Stimulated activated CD4-positive, alpha-beta T cell treated with anti-CD3 and anti-CD28 coated beads, Interleukin-1b, Interleukin-23, amount 100 ng/mL, for 24 hours (primary cell): ENCODE measurements at places on chromosomes 4 and X.

- DNase-seq: no peak
These were observed 31.4 kb upstream of the PITX2 start for GRCh38 chr4:110654254-110654635.

- DNase-seq: no peak
These were observed 41.9 kb upstream of the SOD3 start for GRCh38 chr4:24753519-24753918.

- DNase-seq: no peak
These were observed 57.0 kb downstream of the PLAC1 start for GRCh38 chrX:134601240-134601765.

- DNase-seq: peak; percentile 31
These were observed 1.8 kb upstream of the HSD17B10 start for GRCh38 chrX:53435997-53436396.

DNA sequence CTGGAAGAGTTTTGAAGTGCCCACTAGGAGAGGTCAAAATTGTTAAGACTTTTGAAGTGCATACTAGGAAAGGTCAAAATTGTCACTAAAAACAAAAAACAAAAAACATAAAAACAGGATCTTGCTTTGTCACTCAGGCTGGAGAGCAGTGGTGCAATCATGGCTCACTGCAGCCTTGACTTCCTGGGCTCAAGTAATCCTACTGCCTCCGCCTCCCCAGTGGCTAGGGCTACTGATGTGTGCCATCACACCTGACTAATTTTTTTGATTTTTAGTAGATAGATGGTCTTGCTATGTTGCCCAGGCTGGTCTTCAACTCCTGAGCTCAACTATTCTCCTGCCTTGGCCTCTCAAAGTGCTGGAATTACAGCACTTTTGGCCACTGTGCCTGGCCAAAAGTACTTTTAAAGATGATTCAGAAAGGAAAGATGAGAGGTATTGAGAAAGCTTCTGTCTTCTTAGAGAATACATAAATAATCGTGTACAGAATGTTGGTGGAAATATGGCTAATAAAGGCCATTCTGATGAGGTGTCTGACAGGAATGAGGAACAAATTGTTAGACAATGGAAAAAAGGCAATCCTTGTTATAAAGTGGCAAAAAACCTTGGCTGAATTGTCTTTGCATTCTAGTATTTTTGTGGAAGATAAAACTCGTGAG lies 43.3 kb upstream of the STX18 start:
- no peak for DNase-seq

GRCh38 chrX:56986138-56986537 lies 9.2 kb downstream of the SPIN3 start:
- DNase-seq: no peak

GRCh38 chr4:140004549-140004895 lies 149.5 kb downstream of the MAML3 start:
- DNase-seq: no peak

- no peak for DNase-seq
These were observed 425.7 kb downstream of the PABPC4L start for GRCh38 chr4:133775881-133776280.

GRCh38 chrX:110304884-110305283 lies 13.0 kb downstream of the AMMECR1 start:
- no peak for DNase-seq

DNA sequence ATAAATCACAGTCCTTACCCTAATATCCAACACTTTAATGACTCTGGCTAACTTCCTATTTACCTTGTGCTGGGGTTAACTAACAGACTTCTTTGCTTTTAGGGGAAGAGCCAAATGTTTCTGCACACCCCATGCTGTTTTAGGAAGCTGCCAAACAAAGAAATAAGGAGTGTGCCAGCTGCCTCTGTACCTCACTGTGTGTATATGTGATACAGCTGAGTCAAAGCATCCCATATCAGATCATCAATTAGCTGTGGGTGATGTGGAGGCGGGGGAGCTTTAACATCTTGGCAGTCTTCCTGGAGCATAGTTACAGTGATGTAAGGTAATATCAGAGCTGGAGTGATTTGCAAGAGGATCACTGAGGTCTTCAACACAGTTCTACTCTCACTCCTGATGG lies 95.4 kb downstream of the COL25A1 start:
- DNase-seq: no peak

DNA sequence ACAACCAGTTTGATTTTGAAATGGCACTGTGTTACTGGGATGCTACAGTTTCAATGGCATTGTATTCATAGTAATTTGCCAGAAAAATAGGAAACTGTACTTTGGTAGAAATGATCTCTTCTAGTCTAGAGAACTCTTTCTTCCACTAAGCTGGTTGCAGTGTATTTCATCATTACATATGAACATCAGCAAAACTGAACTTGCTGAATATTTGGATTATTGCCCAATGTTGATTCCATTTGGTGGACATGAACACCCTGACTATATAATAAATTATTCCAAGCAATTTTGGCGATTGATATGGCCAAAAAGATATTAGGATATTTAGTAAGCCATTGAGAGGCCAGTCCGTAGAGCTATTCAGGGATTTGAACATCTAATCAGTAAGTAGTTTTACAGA lies 191.8 kb upstream of the CXorf66 start:
- no peak for DNase-seq

GRCh38 chrX:40281336-40282005 lies 183.7 kb upstream of the BCOR start:
- DNase-seq: no peak

DNA sequence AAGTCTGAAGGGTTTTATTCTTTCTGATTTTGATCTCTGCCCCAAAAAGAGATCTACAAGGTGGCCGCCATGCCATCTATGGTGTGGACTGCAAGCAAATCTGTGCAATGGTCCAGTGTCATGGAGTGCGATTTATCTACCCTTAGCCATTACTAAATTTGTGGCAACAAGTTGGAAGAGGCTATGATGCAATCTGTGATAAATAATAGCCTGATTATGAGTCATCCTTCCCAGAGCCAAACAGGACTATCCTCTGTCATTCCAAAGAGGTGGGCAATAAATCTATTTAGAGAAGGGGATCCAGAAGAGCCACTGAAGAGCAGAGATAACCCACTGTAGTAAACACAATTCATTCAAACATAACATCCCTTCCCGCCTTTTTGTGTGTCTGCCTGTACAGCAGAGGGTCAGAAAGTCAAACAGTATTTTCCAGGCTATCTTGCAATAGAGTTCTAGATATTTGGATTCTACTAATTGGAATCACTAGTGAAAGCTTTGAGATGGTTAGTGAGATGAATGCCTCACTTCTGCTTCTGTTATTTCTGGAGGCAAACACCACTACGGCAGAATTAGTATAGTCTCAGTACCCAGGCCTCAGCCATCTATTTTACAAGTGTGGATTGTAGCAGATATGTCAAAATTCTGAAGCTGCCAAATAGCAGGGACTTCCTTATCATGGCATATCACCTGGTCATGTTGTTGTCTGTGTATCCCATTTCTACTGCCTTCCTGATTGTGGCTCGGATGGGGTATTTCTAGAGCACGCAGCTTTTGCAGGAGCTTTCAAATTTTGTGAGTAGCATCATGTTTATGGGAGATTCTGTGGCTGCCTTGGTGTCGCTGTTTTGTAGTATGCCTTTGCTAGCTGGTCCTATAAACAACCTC lies 192.0 kb downstream of the SMIM20 start:
- DNase-seq: no peak

GRCh38 chrX:49842621-49843020 lies 13.5 kb downstream of the PAGE4 start:
- DNase-seq: no peak

- no peak for DNase-seq
These were observed 82.8 kb upstream of the LIMCH1 start for GRCh38 chr4:41455206-41455605.

DNA sequence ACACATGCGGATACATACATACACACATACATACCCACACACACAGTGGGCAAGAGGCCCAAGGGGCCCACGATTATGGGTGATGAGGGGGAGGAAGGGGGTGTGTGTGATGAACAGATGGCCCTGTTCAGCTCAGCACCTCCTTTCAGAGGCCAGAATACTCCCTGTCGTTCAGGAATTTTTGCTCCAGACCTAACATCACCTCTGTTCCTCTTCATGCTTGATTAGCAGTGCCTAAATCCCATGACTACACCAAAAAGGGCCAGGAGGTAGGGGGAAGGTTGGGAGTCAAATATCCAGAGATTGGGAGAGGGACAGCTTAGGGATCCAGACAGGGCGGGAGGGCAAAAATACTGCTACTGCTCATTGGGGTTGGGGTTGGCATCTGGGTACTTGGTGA lies 42.7 kb downstream of the SMC1A start:
- no peak for DNase-seq

- DNase-seq: no peak
These were observed 24.1 kb downstream of the ZCCHC12 start for GRCh38 chrX:118847676-118848075.

GRCh38 chrX:16814597-16814996 lies 28.3 kb downstream of the TXLNG start:
- DNase-seq: no peak

DNA sequence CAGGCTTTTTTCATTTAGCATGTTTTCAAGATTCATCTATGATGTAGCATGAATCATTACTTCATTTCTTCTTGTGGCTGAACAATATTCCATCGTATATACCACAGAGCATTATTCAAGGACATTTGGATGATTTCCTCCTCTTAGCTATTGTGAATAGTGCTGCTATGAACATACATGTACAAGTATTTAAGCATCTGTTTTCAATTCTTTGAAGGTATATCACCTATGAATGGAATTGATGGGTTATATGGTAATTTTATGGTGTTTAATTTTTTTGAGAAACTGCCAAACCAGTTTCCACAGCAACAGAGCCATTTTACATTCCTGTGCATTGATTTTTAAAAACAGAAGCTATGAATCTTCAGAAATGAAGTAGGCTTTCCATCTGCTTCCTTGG lies 36.1 kb upstream of the WDR19 start:
- no peak for DNase-seq

DNA sequence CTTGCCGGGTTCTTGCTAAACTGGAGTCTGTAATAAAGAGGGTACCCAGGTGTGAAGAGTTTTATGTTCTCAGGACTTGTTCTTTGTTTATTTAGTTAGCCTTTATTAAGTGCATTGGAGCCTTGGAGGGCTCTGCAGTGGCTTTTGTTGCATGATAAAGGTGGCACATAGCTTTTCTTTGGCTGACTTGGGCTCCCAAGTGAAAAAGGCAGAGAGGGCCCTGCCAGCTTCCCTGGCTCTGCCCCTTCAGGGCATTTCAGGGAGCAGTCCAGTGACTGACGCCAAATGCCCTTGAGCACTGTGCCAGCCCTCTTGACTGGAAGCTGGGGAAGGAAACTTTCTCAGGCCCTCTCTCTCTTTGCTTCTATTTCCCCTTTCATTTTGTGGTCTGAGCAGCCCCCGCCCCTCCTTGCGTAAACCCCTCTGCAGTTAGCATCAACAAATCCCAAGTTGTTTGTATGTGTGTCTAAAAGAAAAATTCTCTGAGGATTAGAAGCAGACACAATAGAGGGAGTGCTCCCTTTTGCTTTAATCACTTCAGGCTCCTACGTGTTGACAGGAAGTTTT lies 152.2 kb downstream of the NHS start:
- DNase-seq: no peak

- no peak for DNase-seq
These were observed 25.2 kb upstream of the SMIM20 start for GRCh38 chr4:25888781-25889180.

GRCh38 chr4:141669501-141669900 lies 33.1 kb downstream of the IL15 start:
- DNase-seq: no peak

GRCh38 chrX:53088136-53088974 lies 5.6 kb upstream of the KANTR start:
- peak; percentile 71 for DNase-seq

DNA sequence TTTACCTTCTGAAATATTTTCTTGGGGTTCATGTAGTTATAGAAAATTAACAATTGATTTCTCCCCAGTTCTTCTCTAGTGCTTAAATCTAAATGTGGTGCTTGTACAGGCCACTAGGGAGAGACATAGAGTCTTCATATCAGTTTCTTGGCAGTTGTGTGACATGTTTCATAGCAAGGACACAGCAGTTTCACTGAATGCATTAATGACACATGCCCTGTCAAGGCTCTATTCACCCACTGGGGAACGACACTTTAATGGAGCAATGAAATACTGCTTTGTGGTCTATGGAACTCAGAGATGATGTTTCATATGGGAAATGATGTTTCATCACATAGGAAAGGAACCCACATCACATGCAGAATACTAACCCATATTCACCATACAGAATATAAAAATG lies 2.8 kb downstream of the VEGFC start:
- no peak for DNase-seq

DNA sequence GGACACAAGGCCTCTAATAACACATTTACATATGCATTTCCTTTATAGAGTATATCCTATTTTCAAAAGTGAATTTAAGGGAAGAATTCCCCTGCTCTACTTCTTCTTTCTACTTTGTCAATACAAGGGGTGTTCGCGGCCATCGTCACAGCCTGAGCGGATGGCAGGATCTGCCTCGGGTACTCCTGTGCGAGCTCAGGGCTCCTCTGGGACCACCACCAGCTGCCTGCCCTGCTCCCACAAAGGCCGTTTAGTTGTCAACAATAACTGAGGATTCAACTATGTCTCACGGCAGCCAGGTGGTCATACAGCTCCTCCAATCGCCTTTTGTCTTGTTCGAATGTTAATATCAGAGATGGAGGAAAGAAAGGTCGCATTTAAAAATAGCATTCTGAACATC lies 228.2 kb upstream of the TENM3 start:
- DNase-seq: no peak

GRCh38 chrX:66914080-66914479 lies 275.2 kb upstream of the EDA2R start:
- DNase-seq: no peak

GRCh38 chrX:44802613-44803012 lies 41.2 kb upstream of the DUSP21 start:
- no peak for DNase-seq

DNA sequence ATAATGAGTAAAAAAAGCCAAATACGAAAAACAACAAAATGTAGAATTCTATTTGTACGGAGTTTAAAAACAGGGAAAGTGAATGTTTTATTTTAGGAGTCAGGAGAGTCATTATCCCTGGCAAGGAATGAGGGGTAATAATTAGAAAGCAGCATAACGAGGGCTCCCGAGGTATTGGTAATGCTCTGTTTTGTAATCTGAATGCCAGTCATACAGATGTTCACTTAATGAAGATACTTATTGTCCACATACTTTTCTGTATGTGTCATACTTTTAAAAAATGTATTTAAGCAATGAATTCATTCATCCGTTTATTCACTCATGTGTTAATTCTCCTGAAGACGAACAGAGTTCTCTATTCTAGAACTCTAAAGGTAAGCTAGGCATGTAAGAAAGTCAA lies 87.8 kb upstream of the BMP2K start:
- DNase-seq: no peak

DNA sequence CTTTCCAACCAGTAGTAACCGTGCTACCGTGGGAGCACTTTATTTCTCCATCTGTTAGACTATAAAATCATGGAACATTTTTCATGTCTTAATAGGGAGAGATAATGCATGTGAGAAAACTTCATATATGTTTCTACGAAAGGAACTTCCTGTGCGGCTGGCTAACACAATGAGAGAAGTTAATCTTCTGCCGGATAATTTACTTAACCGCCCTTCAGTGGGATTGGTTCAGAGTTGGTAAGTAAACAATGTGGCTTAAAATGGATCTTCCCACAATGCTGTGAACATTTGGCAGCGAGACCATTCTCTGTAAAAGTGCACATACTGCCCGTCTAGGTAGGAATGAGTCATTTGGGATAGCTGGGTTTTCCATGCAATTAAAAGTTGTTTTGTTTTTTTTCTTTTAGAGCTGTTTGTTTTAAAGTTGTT lies 29.6 kb downstream of the PDK3 start:
- no peak for DNase-seq
